ENCODE measurements at places on chromosomes 1 and 21. TPM values are rescaled to one million over a fixed set of nuclear protein-coding genes. Genes with fewer than 3 reads are reported as not detected.
A peak's percentile ranks its signal among the peaks of the same experiment; 100 is the strongest.

DNA sequence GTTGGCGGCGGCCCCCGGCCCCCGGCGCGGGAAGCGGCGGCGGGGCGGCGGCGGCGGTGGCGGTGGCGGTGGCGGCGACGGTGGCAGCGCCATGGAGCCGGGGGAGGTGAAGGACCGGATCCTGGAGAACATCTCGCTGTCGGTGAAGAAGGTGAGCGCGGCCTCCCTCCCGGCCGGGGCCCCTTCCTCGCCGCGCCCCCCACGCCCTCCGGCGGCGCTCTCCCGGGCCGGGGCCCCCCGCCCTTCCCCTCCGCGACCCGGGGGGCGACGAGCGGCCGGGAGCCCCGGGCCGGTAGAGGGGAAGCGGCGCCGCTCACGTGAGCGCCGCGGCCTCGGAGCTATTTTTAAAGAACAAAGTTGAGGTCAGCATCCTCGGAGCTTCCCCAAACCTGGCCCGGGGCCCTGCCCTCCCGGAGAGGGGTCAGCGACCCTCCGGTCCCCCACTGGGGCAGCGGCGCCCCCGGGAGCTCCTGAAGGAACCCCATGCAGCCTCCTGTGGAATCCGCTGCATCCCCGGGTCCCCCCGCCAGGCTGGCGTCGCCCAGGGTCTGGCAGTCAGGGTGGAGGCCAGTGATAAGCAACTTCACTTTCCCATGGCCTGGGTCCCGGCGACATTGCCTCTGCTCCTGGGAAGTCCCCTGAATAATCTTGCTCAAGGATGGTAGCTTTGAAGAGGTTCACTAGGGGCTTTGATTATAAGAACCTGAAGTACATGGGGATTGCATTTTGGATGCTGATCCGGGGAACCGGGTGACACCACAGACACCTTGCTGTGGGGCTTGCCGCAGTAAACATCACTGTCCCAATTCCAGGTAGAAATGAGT lies 560 bp downstream of the PLEKHM2 start:
- H3K27ac ChIP-seq = peak overlapping the region; percentile 86
- peaks cover 2% of the 10 kb centered on the region for H3K27me3 ChIP-seq
- peaks cover 8% of the 10 kb centered on the region for H3K36me3 ChIP-seq
- peaks cover 31% of the 10 kb centered on the region for H3K4me1 ChIP-seq
- DNase-seq = peak; percentile 18

Gene SPATA45
- not detected for total RNA-seq

GRCh38 chr1:229249854-229250644 lies 20.9 kb upstream of the RAB4A start:
- H3K4me1 ChIP-seq = peaks cover 25% of the 10 kb centered on the region
- no peaks in the 10 kb centered on the region for H3K36me3 ChIP-seq
- no peak for DNase-seq
- no peak overlapping the region for H3K4me3 ChIP-seq
- peak overlapping the region; percentile 15 for H3K27ac ChIP-seq

Gene ATP6V0B
- total RNA-seq = 187 TPM

GRCh38 chr1:20962576-20963258 lies 175.6 kb upstream of the HP1BP3 start:
- no peaks in the 10 kb centered on the region for H3K27me3 ChIP-seq
- H3K27ac ChIP-seq = no peak overlapping the region
- peaks cover 18% of the 10 kb centered on the region for H3K4me1 ChIP-seq
- H3K4me3 ChIP-seq = no peak overlapping the region
- H3K36me3 ChIP-seq = peaks cover 15% of the 10 kb centered on the region
- no peak for DNase-seq

GRCh38 chr1:79353224-79353623 lies 346.7 kb upstream of the ADGRL4 start:
- H3K27me3 ChIP-seq = no peaks in the 10 kb centered on the region
- no peaks in the 10 kb centered on the region for H3K36me3 ChIP-seq
- H3K4me1 ChIP-seq = no peaks in the 10 kb centered on the region
- no peak overlapping the region for H3K4me3 ChIP-seq
- no peak for DNase-seq

All from activated T-helper 1 cell treated with anti-CD3 and anti-CD28 coated beads, Interleukin-12 subunit alpha, Interleukin-12 subunit beta, Interleukin-2, Interleukin-4 antibody, amounts not matched to agents 30 ng/mL and 10 ng/mL and 1 ng/mL, durations not matched to agents 14 hours and 24 hours and 36 hours (primary cell).